Aorta (tissue), 5 donors: ENCODE measurements at places on chromosomes 6 and 20.
A peak's percentile ranks its signal among the peaks of the same experiment; 100 is the strongest.

DNA sequence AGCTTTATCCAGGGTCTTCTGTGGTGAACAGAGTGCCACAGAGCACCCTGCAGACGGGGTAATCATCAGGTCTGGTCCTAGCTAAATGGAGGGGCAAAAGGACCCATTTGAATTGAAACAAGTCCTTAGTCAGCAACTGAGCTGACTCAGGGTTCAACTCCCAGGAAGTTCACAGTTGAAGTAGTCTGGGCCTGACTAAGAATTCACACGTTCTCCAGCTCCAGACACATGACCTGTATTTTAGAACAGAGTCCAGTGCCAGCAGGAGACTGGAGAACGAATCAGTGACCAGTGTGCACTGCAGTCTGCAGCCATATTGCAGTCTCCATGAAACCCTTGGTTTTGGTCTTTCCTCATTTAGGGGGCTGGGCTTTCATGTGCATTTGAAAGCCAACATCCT lies 85.2 kb downstream of the ELOVL4 start:
- no peak for DNase-seq

DNA sequence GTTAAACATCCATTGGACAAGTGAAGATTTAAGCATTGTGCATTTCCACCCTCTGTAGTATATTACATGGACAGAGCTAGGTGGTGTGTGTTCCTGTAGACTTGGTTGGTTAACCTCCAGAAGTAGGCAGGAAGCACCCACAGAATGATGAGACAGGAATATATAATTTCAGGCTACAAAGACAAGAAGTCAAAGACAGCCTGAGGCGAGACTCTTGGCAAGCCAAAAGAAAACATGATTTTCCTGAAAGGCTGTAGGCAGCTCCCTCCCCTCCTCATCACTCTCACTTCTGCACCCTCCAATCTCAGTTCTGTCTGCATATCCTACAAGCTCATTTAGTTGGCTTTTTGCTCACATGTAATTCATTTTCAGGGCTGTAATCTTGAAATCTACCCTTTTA lies 110.0 kb upstream of the SLC35B3 start:
- DNase-seq: no peak

- DNase-seq: no peak
These were observed 132.9 kb upstream of the MCHR2 start for GRCh38 chr6:100126790-100127484.

- peak; percentile 6 for DNase-seq
These were observed 50.7 kb upstream of the BHLHE23 start for GRCh38 chr20:63057171-63058117.

DNA sequence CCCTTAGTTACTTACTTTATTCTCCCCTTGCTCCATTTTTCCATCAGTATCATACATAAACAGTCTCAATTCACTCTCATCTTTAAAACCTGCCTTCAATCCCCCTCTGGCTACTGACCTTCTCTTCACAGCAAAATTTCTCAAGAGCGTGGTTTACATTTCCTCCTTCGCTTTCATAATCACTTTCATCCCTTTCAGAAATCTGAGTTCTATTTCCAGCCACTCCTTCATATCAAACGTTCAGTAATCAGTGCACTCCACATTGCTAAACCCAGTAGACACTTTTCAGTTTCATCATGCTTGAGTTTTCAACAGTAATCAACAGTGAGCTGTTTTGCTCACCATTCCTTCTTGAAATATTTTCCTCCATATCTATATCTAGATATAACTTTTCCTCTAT lies 176.7 kb upstream of the HSF2 start:
- no peak for DNase-seq

DNA sequence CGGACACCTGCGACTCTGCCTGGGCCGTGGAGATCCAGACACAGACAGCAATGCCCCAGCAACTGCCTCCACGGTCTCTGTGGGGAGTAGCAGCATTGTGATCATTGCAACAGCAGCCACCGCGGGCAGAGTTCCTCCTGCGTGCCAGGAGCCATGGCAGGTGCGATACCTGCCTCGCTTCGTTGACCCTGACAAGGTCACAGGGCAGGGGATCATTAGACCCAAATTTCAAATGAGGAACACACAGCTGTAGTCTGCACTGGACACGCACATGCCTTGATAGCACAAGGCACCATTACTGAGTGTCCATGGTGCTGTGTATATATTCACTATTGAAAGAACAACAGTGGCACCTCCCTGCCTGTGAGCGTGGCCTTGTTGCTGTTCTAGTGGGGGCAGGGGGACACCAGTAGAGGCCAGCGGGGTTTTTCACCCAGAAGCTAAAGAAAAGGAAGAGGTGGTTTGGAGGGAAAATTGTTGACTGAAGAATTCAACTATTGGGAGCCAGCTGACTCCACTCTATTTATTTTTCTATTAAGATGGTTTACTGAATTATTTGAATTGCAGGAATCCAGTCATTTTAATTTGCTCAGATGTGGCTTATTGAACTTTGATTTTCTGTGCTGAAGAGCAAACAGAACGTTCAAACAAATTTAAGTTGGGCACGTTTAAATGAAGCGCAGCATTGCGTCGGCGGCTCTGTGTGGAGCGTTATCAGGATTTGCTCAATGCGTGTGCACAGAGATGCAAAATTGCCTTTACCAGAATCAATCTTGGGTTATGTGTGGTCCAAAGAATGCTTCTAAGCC lies 60.2 kb upstream of the RPS6KA2 start:
- no peak for DNase-seq

DNA sequence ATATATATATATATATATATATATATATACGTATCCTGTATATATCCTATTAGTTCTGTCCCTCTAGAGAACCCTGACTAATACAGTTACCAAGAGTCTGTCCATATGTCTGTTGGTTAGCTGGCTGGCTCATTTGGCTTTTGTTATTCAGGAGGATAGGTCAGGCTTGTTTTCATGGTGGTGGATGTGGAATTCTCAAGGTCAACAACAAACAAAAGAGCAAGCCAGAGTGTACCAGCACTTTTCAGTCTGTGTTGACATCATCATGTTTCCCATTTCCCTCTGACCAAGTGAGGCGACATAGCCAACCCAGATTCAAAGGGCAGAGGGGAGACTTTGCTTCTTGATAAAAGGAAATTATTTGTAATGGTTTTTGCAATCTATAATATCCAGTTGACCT lies 88.5 kb upstream of the PTCHD4 start:
- no peak for DNase-seq
